Stimulated activated memory B cell treated with anti-CD40 and anti-IgM and Interleukin-4, amounts not matched to agents 10 μg/mL and 1 μg/mL and 100 μg/mL, for 72 hours (primary cell): ENCODE measurements at places on chromosomes 7 and 10.
A peak's percentile ranks its signal among the peaks of the same experiment; 100 is the strongest.

DNA sequence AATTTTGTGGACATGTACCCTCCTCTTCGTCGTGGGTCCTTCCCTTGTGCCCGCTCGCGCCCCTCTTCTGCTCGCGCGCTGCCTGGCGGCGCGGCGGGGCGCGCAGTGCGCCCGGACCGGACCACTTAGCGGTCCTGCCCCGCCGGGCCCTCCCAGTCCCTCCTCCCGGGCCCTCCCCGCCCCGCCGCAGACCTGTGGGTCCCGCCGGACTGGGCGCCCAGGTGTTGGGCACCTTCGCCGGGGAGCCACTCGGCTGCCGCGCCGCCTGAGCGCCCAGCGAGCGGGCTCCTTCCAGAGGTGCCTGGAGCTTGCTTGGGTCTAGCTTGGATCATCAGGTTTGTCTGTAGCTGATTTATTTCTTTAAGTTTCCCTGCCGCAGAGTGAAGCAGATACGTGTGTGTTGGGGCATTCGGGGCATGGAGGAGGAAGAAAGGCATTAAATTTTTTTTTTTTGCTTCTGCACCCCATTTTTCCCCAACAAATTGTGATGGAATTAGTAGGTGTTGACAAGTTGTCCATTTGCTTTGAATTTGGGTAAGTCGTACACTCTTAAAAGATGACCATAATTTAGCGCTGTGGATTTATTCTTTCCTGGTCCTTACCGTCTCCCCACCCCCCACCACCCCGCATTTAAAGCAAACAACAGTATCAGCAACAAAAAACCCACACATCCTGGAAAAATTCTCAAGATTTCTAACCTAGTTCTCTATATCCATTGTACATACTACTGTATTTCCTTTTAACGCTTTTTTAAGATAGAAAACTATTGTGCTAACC is 905 bp downstream of the C1GALT1 start:
- peak; percentile 61 for ATAC-seq

GRCh38 chr10:35246770-35247343 is 89.5 kb upstream of the CCNY start:
- ATAC-seq, result peak; percentile 36

- ATAC-seq, result peak; percentile 61
Observed at GRCh38 chr10:24465891-24466818, 257.2 kb downstream of the KIAA1217 start.

DNA sequence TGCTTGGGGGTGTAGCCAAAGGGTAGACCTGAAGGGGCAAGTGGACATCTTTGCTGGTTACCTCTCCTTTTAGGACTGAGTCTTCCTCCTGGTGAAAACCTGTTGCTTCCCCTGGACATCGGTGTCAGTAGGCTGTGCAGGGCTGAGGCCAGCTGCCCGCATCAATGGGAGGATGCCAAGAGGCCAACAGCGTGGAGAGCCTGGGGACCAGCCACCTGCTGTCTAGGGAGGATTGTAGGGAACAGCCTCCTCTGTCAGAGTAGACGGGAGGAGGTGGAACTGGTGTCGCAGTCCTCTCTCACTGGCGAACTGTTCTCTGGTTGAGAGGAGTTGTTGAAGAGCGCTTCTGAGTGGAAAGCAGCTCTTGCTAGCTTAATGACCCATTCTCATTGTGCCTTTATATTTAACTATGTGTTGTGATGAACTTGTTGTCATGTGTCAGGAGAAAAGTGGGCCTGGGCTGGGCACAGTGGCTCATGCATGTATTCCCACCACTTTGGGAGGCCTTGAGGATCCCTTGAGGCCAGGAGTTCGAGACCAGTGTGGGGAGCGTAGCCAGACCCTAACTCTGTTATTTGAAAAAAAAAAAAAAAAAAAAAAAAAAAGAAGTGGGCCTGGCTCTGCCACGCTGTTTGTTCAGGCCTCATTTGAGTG is 1.8 kb downstream of the SUFU start:
- no peak for ATAC-seq

DNA sequence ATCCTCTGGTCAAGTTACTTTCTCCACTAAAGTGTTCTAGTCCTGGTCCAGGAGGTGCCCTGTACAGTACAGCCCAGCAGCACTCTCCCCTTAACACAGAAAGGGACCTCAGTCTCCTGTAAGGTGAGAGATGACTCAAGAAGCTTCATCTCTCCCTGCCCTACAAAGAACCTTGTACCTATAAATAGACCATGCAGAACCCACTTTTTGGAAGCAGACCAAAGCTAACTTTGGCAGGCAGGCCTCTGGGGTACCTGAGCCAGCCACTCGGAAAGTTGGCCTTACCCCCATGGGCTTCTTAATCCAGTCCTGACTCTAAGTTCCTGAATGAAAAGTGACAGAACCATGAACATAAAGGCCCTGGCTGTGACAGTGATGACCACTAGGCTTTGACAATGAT is 454.8 kb downstream of the KCNMA1 start:
- ATAC-seq, result no peak

DNA sequence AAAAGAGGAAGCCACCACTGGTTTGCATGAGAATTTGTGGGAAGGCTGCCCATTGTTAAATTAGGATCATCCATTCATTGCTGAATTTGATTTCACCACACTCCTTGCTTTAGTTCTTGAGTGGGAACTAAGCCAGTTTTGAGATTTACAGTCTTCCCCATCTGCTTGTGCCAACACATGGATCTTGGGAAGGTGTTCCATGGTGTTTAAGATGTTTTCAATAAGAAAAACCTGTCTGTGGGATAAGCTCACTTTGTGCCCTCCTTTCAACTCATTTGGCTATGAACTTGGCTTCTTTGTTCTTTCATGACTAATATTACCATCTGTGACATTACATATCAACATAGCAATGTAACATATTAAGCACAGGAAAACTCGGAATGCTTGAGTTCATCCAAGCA is 73.2 kb downstream of the INHBA start:
- ATAC-seq, result no peak

DNA sequence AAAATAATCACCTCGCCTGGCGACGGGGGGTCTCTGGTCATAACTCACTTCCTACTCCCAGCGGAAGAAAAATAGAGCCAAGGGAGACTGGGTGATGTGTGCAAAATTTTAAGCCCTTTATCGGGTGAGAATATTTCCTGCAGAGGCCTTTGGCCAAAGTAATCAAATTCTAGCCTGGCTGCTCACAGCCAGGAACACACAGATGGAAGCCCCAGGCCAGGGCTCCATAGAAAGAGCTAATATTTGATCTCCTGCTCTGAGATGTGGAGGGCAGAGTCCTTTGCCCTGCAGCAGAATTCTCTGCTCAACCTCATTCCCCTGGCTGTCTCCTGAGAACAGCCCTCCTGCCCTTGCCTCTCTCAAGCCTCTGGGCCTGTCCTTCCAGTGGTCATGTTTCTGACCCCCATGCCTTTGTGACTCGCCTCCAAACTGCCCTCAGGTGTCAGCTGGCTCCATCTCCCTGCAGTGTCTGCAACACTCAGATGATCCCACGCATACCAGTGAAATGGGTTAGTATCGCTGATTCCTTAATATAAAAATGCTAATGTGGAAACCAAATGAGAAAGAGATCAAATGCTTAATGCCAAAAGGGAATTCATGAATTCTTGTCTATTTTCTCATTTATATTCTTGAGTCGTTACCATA is 34.5 kb downstream of the FRMD4A start:
- no peak for ATAC-seq

DNA sequence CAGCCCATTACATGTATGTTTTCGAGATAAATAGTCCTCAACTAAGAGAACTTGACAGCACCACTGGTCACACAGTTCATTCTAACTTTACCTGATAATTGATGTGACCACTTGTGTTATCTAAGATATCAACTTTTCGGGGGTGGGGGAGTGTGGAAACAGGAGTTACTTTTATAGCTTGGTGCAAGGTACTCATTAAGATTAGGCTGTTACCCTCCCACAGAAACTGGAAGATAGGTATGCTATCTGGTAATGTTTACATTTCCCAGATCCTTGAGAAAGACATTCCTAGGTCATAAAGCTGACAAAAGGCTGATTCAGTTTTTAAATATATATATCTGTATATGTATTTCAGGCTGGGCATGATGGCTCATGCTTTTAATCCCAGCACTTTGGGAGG is 11.1 kb downstream of the ERVW-1 start:
- no peak for ATAC-seq

DNA sequence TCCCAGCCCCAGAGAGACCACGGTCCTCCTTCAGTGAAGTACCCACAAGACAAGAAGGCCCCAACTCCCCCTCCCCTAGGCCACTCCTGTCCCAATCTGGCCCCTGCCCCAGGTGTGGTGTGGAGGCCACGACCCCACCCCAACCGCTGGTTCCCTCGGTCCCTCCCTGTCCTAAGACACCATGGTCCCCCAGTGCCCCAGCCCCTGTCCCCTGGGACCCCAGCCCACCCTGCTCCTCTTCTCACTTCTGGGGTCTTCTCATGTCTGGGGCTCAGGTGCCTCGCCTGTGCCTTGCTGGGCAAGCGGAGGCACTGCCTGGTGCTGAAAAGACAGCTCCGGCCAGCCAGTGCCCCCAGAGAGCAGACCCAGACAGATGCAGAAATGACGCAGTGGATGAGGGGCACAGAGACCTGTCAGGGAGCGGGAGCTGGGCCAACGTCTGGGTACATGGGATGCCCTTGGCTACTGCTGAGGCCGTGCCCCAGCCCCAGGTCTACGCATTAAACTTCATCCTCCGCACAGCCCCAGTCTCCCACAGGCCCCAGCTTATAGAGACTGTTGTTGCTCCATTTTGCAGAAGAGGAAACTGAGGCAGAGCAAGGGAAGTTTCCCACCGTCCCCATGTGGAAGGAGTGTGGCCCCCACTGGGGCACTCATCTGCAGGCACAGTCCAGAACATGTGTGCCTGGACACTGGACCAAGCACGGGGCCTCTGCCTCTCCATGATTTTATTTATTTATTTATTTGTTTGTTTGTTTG is 14.8 kb downstream of the GRIFIN start:
- ATAC-seq, result no peak

GRCh38 chr7:39073432-39073831 is 95.7 kb downstream of the POU6F2 start:
- ATAC-seq, result no peak
